A549 treated with ZK216348 at 1 μM for 4 hours (cell line): ENCODE measurements at places on chromosomes 3 and 15. TPM values are rescaled to one million over a fixed set of nuclear protein-coding genes. Genes with fewer than 3 reads are reported as not detected.

The MKRN2OS gene
- total RNA-seq = not detected in 5 replicates

The ACSBG1 gene
- 0.09 to 0.51 TPM (median 0.39 TPM) in 5 replicates for total RNA-seq

The ANKRD28 gene
- 46.8 to 72.4 TPM (median 58.8 TPM) in 5 replicates for total RNA-seq

The PCSK6 gene
- 8.8 to 12.2 TPM (median 10.7 TPM) in 5 replicates for total RNA-seq

The C3orf62 gene
- 1.7 to 2.6 TPM (median 2.0 TPM) in 5 replicates for total RNA-seq

The SLC28A1 gene
- 0.06 TPM in 1 of 5 replicates, not detected in the others for total RNA-seq

The HIGD2B gene
- total RNA-seq = not detected in 5 replicates

The KCNMB3 gene
- total RNA-seq = 0.89 to 2.2 TPM (median 1.5 TPM) in 5 replicates

The SCAANT1 gene
- not detected in 5 replicates for total RNA-seq

The WDR93 gene
- total RNA-seq = 0.09 to 0.64 TPM (median 0.18 TPM) in 5 replicates

The C2CD4B gene
- total RNA-seq = 0.16 to 0.46 TPM (median 0.21 TPM) in 3 of 5 replicates, not detected in the others

The C3orf70 gene
- 0.02 to 0.04 TPM in 2 of 5 replicates, not detected in the others for total RNA-seq

The EFCAB12 gene
- total RNA-seq = 0.33 to 1.1 TPM (median 0.64 TPM) in 5 replicates

The AP3B2 gene
- 0.41 to 1.7 TPM (median 0.88 TPM) in 5 replicates for total RNA-seq
